NCI-H2081 (cell line): ENCODE measurements at places on chromosomes 7 and 10.

DNA sequence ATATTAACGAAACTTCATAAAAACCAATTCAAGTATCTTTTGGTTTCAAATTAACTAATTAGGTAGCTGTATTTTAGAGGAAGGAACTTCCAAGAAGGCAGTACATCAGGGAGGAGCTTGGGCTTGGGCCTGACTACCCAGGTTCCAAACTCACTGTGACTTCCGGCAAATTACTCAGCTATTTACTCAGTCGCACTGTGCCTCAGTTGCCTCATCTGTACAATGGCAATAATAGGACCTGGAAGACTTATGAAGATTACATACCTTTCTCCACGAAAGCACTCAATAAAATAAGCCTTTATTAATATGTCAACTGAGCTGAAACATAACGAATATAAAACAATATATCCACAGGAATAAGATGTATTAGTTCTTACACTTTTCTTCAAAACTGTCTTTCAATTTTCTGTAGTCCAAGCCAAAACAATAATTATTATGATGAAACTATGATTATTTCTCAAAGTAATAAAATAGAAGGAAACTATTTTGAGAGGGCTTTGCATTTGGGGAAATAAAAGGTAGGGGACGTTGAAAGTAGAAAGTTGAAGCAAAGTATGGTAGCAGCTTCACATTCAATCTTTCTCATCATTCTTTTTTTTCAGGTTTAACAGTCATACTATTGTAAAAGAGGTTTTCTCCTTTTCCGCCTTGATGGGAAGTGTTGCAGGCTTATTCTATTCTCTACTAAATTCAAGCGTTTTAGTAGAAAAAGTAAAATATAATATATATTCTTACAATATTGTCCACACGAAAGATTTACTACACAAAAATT is 10.5 kb upstream of the EBLN1 start:
- DNase-seq: no peak

- no peak for DNase-seq
Measured at GRCh38 chr10:20760460-20760859, 136.7 kb downstream of the NEBL start.

DNA sequence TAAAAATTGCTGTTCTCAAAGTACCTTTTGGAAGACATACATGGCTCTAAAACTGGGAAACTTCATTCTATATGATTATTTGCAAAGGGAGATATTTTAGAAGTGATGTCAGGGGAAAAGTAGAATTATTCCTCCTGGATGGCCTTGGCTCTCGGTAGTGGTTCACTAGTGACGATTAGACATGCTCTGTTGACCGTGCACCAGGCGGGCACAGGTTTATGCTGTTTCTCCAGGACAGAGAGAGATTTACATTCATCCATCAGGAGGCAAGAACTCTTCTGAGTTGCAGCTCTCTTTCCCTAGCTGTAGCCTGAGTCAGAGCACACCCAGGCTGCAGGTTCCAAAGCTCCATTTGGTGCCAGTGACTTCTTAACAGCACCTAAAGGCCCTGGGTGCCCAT is 184.9 kb upstream of the WDR11 start:
- DNase-seq: no peak

DNA sequence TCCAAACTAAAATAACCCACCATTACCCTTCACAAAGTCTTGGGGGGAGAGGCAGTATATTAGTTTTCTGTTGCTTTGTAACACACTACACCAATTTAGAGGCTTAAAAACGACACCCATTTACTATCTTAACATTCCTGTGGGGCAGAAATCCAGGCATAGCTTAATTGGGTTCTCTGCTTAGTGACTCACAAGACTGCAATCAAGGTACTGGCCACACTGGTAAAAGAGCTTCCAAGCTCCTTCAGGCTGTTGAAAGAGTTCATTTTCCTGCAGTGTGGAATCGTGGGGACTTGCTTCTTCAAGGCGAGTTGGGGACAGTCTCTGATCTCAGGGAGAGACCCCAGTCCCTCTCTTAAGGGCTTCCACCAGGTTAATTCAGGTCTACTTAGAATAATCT is 139.1 kb downstream of the XPNPEP1 start:
- no peak for DNase-seq

GRCh38 chr10:17652585-17652984 is 8.6 kb downstream of the STAM start:
- DNase-seq: no peak

- DNase-seq: no peak
Measured at GRCh38 chr7:76233538-76234281, 32.0 kb downstream of the SRRM3 start.
